IMR-90 (cell line): ENCODE measurements at places on chromosomes 16 and 17.

DNA sequence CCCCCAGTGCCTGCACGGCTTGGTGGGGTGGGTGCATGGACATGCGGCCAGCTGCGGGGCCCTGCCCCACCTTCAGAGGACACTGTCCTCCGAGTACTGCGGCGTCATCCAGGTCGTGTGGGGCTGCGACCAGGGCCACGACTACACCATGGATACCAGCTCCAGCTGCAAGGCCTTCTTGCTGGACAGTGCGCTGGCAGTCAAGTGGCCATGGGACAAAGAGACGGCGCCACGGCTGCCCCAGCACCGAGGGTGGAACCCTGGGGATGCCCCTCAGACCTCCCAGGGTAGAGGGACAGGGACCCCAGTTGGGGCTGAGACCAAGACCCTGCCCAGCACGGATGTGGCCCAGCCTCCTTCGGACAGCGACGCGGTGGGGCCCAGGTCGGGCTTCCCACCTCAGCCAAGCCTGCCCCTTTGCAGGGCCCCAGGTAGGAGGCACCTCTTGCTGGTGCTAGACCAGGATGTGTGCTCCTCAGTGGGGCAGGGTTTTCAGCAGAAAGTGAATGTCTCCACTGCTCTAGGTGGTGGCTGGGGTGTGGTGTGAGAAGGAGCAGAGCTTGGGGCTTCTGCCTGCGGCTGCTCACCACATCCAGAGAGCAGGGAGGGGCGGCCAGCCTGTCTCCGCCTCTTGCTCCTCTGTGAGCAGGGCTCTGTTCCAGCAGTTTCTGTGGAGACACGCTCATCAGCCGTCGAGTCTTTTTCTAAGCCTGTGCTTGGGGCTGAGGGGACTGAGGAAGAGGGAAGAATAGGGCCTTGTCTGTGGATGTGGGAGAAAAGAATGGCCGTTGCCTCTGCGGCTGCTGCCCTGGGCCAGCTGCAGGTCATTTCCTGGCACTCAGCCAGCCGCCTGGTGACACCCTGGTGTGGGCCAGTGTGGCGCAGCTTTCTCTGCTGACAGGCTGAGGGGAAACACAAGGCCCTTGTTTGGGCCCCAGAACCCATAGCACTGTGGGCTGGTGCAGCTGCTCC lies 2.2 kb downstream of the ZNF276 start:
- DNase-seq: peak; percentile 14

GRCh38 chr16:86928523-86929011 lies 350.2 kb downstream of the FOXL1 start:
- DNase-seq: no peak

DNA sequence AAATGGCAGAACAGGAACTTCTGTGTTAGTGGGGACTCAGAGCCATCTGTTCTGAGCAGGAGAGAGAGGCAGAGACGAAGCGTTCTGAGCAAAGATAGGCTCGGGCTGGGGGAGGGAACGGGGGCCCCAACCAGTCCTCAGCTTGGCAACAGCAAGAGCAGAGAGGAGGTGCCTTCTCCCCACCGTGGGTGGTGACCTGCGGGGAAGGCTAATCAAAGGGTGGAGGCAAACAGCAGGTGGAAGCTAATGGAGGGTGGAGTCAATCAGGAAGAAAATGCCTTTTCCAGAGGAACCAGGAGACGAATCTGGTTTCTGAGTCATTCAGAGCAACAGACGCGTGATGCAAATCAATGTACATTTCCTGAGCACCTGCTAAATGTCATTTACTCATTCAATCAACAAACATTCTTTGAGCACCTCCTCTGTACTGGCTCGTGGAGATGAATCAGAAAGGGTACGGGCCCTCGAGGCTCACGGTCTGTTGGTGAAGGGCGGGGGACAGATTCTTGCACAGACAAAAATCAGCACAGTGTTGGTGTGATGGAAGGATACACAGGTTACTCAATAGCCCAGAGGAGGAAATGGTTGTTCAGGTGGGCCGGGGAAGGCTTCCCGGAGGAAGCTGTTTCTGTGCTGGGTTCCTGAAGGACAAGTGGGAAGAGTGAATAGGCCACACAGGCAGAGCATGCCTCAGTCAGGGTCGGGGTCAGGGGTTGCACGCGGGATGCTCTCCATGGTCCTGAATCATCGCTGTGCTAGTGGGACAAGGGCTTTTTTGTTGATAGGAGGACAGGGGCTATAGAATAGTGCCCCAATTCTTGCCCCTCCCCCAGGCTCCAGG lies 5.7 kb upstream of the SPNS2 start:
- peak; percentile 28 for DNase-seq

- peak; percentile 10 for DNase-seq
Observed at GRCh38 chr17:13001991-13002615, 15.7 kb downstream of the ELAC2 start.

GRCh38 chr17:42428141-42428944 lies 5.3 kb upstream of the CAVIN1 start:
- peak; percentile 99 for DNase-seq

DNA sequence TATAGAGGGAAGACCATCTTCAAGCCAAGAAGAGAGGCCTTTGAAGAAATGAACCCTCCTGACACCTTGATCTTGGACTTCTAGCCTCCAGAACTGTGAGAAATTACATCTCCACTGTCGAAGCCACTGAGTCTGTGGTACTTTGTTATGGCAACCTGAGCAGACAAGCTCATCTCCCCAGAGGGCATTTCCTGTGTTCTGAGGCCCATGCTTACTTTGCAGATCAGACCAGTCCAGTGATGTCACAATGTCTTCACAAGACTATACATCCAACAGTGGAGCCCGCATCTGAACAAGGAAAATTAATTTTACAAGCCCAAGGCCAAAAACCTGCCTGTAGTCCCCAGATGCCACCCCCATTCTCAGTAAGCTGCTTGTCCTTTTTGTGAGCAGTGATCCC lies 14.8 kb upstream of the C17orf113 start:
- DNase-seq: no peak

DNA sequence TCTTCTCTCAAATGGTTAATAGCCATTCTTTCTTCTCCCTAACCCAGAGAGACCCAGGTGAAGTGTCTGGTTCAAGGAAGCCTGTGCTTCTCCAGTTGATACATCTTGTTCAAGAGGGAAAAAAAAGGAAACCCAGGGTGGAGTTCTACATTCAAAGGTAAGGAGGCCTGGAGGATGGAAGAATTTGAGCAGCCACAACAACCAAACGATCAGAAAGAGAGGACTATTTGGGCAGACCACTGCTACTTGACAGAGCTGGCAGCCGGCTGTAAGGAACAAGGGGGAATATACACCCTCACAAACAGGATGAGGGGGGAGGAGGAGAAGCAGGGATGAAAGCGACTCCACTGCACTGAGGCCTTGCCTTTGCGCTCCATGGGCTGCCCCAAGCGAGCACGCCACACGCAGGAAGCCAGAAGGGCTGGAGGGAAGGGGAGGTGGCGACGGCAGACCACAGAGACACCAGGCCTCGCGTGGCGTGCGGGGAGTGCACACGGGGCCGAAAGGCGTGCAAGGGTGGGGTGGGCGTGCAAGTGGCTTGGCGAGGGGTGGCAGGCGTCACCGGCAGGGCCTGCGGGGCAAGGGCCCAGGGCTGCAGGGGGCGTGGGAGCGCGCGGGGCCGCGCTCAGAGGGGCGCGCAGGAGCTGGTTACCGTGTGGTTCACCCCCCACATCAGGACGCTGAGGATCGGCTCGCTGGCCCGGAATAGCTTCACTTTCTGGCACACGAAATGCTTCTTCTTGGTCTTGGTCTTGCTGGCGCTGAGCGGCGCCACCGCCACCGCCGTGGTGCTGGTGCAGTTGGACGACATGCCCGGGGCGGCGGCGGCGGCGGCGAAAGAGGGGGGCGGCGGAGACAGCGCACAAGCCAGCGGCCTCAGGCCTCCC lies 499 bp downstream of the PIP4K2B start:
- peak; percentile 35 for DNase-seq

DNA sequence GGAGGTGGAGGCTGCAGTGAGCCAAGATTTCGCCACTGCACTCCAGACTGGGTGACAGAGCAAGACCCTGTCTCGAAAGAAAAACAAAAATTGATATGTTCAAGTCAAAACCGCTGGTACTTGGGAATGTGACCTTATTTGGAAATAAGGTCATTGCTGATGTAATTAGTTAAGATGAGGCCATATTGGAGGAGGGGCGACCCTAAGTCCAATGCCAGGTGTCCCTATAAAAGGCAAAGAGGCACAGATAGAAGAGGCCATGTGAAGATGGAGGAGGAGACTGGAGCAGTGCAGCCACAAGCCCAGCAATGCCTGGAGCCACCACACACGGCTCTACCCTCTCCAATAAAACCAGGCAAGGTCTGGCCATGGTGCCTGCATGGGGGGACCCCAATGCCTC lies 50.8 kb upstream of the JPH3 start:
- no peak for DNase-seq

GRCh38 chr16:8730335-8730915 lies 56.0 kb downstream of the ABAT start:
- DNase-seq: no peak

DNA sequence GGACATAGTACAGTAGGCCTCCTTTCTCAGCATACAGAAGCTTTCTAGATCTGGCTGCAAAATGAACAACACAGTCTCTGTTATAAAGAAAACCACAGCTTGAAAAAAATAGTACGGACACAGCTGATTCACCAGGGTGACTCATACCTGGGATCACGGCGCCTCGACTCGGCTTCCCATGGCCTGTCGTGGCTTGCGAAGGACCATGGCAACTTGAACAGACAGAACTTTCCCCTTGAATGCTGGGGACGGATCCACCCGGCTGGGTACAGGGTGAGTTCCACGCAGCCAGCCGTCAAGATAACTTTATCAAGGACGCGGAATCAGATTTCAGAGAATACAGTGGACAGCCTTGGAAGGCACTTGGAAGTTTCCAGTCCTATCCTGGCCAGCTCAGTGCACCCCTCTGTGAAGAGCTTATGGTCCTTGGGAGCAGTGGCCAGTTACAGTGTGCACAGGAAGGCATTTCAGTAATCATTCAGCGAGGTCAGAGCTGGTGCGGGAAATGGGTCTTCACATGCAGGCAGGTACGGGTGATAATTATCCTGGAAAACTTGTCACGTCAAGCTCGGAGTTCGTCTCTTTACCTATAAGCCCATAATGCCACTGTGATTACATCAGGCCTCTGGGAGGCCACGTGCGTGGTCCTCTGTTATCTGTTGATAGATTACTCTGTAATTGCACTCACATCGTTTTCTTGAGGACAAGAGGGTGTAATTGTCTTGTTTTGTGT lies 57.9 kb upstream of the MAF start:
- peak; percentile 35 for DNase-seq

DNA sequence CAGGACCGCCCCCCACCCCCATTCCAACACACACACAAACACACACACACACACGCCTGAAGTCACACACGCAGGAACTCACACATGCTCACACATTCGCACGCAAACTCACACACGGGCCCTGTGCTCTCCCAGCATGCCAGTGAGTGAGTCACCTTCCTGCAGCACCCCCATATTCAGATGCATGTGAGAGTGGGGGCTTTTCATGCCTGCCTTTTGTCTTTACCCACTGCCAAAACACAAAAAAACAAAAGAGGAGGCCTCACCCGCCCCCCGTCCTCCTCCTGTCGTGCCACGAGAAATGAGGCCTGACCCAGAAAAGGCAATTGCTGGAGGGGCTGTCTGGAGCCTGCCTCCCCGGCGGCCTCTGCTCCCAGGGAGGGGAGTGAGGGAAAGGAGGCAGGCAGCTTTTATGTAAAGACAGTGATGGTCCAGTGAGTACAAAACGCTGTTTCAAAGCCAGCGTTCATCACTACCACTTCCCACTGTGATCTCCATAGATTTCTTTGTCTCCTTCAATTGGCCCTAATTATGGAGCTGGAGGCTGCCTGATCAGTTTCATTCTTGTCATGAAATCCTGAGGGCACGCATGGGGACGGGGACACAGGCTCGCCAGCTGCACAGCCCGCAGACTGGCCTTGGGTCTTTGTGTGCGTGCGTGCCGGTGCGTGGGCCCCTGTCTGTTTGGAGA lies 29.5 kb upstream of the GSE1 start:
- peak; percentile 95 for DNase-seq

DNA sequence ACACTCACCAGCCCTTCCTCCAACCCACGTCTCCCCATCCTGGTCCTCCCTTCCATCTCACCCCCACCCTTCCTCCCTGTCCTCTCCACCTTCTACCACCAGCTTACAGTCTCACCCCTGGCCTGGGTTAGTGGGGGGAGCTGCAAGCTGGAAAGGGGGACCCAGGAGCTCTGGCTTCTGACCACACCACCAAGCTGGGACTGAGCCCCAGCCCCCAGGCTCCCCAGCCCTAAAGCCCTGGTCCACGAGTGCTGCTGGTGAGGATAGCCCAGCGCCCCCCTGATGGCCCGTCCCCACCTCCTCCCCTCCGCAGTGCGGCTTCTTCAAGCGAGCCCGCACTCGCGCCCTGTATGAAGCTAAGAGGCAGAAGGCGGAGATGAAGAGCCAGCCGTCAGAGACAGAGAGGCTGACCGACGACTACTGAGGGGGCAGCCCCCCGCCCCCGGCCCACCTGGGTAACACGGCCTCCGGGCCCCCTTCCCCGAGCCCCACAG lies 7.2 kb upstream of the PDK2 start:
- no peak for DNase-seq

DNA sequence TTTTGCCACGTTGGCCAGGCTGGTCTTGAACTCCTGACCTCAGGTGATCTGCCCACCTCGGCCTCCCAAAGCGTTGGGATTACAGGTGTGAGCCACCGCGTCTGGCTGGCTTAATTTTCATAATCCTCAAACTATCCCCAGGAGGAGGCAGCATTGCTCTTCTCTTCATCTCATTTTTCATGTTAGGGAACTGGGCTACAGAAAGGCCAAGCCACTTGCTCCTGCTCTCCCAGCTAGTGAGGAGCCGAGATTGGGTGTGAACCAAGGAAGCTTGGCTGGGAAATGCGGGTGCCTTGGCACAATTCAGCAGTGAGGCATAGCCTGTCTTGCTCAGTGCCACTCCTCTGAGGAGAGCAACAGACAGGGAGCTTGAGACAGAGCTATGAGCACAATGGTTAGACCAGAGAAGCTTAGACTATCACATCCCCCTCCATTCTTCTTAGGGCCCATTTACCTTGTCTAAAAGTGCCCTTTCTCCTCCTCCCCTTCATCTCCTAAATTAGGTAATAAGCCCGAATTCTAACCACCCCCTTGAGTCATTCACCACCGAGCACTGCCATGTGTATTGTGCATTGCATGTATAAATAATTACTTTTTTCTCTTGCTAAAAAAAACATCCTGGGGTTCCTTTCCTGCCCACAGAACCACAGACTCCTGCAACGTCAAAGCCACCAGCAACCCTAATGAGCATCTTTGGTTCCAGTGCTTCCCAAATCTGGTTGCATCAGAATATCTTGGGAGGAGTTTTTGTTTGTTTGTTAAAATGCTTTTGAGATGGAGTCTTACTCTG lies 20.0 kb upstream of the KIF19 start:
- no peak for DNase-seq

DNA sequence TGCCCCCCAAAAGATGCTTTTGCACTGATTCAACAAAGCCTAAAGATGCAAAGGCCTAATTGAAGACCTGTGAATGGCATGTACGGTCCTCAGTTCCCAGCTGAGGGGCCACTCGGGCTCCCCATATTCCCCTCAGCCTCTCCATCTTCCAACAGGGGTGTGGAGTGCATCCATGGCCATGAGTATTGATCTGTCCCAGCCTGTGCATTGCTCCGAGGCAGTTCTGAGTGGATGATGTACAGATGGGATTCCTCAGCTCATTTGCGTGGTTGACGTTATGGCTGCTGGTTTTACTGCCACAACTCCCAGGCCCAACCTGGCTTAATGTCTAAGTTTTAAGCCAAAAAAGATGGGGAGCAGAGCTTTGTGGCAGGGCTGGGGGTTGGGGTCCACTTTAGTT lies 162.7 kb upstream of the ZNF267 start:
- DNase-seq: no peak

- peak; percentile 64 for DNase-seq
Observed at GRCh38 chr17:81563861-81564586, 11.9 kb upstream of the FAAP100 start.

- DNase-seq: no peak
Observed at GRCh38 chr17:77548967-77549366, 408.2 kb downstream of the SEC14L1 start.
